Activated naive CD8-positive, alpha-beta T cell treated with anti-CD3 and anti-CD28 coated beads, Interleukin-2, amount 50 U/mL, for 24 hours (primary cell): ENCODE measurements at places on chromosomes 4 and X.

DNA sequence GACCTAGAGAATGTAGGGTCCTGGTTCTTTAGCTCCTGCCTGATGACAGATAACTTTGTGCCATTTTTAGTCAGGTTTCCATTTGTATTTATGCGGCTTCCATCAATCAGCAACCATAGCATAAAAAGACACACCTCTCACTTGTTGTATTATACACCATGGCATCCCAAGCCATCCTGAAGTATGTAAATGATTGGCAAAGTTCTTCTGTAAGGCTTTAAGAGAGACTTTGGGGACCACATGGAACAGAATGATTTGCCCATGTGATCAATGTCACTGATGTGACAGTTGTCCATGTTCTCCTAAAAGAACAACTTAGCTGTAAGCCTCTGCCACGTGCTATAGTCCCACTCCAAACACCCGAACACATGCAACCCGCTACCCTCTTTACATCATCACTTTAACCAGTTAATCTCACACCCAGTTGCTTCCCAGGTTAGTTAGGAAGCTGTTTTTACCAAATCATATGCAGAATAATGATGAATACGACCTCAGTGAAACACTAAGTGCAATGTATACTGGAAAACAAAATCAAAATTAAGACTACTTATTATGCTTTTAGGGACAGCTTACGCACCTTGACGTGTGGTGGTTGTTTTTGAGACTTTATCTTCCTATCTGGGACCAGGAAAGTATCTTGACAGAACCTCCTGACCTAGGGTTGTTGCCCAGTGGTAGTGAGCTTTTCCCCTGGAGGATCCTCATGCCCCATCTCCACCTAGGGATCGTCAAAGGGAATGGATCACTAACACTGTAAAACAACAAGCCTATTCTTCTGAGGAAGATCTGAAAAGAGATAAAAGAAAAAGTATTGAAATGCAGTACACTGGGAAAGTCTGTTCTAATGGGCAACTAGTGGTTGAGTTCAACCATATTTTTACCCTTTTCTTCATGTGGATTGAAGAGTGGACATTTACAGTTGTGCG, 267.8 kb downstream of the CHIC1 start:
- no peak for DNase-seq

DNA sequence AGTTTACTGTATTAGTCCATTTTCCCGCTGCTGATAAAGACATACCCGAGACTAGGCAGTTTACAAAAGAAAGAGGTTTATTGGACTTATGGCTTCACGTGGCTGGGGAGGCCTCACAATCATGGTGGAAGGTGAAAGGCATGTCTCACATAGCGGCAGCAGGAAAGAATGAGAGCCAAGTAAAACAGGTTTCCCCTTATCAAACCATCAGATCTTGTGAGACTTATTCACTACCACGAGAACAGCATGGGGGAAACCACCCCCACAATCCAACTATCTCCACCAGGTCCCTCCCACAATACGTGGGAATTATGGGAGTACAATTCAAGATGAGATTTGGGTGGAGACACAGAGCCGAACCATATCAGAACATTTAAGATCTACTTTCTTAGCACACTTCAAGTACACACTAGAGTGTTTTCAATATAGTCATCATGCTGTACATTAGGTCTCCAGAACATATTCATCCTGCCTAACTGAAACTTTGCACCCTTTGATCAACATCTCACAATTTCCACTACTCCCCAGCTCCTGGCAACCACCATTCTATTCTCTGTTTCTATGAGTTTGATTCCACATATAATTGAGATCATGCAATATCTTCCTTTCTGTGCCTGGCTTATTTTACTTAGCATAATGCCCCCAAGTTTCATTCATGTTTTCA, 341.0 kb downstream of the ARHGAP24 start:
- no peak for DNase-seq

GRCh38 chrX:153668423-153669173, 5.0 kb downstream of the PNCK start:
- no peak for DNase-seq

GRCh38 chr4:186798951-186799659, 75.4 kb upstream of the FAT1 start:
- no peak for DNase-seq

- DNase-seq = no peak
These were observed 33.6 kb upstream of the JADE1 start for GRCh38 chr4:128775916-128776315.

GRCh38 chrX:119399772-119400101, 601 bp downstream of the SLC25A43 start:
- DNase-seq = no peak

DNA sequence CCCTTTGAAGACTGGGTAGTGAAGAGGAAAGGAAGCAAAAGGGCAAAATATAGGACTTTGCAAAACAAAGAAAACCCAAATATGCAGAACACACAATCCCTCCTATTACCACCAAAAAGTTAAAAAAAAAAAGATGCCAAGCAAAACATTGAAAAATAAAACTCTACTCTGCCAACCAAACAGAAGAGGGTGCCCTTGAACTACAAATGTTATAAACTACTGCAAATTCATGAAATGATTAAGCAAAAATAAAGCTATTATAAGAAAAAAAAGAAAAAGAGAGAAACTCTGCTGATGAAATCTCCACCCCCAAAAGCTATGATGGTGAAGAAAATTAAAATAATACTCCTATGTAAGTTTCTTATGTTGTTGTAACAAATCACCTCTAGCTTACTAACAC, 168.5 kb upstream of the STK26 start:
- no peak for DNase-seq

DNA sequence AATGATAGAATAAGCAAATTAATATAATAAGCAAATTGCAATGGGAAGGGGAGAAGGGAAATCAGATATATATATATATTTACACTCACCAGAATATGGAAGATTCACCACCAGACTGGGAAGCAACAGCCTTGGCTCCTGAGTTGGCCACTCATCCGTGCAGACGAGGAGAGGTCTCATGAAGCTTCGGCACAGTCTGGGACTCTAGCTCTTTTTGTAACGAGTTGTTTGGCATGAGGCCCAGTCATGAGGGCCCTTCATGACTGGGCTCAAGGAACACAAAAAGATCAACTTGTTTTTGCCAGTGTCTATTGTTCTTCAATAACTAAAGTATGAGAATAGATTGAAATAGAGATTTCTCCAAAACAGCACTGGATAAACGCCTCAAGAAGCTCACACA, 176.4 kb downstream of the ADGRA3 start:
- DNase-seq = no peak

GRCh38 chr4:95674521-95674981, 125.8 kb upstream of the UNC5C start:
- DNase-seq = no peak

DNA sequence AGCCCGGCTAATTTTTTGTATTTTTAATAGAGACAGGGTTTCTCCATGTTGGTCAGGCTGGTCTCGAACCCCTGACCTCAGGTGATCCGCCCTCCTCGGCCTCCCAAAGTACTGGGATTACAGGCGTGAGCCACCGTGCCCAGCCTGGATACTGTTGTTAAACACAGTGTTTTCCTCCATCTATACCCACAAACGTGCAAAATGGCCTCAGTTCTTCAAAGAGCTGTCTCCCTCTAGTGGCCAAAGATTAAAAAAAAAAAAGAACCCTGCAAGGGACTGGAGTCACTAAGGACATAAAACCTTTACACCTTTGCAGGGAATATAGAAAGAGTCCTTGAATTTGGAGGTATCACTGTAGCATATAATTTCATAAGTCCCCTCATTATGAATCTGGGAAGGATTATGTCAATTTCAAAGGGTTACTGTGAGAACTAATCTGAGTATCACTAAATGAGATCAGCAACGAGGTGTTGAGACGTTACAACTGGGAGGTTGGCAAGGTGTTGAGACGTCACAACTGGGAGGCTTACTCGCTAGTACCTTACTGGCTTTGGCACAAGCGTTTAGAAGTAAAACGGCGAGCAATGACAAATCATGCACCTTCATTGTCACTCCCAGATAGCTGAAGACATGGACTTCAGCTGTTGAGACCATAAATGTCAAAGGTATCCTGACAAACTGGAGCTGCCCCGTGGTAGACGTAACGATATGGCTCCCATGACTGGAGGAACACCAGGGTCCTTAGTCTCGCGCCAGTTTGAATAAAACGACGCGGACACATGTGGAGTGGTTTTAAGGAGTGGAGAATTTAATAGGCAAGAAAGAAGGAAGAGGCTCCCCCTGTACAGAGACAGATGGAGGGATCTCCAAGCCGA, 33.4 kb upstream of the ENPP6 start:
- DNase-seq = no peak

DNA sequence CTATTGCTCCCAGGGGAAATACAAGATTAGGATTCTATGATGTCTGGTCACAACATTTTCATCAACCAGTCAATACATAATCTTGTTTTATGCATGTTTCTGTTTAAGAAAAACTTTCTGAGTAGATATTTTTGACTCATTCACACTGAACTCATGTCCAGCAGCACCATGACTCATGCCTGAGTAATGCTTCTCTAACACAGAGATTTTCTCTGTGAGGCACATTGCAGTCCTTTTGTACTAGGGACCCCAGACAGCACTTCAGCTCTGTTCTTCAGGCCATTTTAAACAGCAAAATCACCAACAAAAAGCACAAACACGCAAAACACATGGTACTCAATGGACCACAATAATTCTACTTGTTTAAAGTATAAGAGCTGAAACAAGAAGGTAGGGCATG, 83.6 kb downstream of the MXRA5 start:
- DNase-seq = no peak

- DNase-seq = no peak
These were observed 16.6 kb upstream of the XG start for GRCh38 chrX:2735270-2735669.

DNA sequence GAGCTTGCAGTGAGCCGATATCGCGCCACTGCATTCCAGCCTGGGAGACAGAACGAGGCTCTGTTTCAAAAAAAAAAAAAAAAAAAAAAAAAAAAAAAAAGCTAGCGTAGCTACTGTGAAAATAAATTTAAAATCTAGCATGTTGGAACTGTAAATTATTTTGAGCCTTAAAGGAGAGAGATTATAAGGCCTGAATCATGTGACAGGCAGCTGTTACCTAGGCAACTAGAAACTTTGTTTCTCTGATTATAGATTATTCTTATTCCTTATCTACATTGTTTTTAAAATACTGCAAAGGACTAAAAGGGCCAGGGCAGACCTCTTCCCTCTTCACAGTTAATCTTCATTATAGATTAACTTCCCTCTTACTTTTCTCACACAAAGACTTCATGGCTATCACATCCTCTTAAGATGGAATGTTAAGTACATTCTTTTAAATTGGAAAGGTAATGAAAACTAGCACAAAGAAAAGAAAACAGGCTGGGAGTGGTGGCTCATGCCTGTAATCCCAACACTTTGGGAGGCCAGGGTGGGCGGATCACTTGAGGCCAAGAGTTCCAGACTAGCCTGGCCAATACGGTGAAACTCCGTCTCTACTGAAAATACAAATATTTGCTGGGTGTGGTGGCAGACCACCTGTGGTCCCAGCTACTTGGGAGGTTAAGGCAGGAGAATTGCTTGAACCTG, 21.1 kb upstream of the PDS5A start:
- no peak for DNase-seq

DNA sequence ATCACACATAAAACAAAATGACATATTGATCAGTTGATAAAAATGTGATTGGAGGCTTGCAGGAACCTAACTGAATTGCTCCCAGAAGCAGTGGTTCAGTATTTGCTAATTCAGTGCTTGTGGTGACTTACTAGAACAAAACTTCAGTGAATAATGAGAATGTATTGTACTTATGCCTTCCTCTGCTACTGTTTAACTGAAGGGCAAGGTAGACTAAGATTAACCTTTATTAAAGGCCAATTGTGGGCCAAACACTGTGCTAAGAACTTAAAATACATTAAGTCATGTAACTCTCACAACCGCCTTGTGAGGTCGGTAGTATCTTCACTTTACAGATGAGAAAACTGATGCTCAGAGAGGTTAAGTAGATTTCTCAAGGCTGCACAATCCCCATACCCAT, 14.9 kb downstream of the IGFBP7 start:
- DNase-seq = no peak

DNA sequence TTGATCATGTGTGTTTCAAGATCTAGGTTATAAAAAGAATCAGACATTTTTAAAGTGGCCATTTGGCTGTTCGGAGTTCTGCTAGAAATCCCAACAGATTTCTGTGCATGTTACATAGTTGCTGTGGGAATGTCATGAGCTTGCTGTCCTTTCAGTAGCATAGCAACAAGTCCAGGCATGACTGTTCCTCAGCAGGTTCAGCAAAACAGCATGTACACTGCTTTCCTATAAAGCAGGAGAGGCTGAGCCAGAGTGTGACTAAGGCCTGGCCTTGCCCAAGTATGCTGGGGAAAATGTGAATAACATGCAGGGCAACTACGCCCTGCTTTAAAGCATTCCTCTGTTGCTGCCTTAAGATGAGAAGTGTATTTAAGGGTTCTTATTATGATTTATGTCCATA, 217.1 kb upstream of the SMIM31 start:
- no peak for DNase-seq

GRCh38 chr4:114184901-114185300, 205.5 kb upstream of the ARSJ start:
- no peak for DNase-seq

- DNase-seq = no peak
These were observed 516.8 kb downstream of the RPA4 start for GRCh38 chrX:97400492-97400891.
